Activated naive CD4-positive, alpha-beta T cell treated with anti-CD3 and anti-CD28 coated beads, Interleukin-2, amount 50 U/mL, for 72 hours (primary cell): ENCODE measurements at places on chromosomes 12 and 14.

- DNase-seq = no peak
Observed at GRCh38 chr12:121915841-121916321, 2.5 kb upstream of the CFAP251 start.

DNA sequence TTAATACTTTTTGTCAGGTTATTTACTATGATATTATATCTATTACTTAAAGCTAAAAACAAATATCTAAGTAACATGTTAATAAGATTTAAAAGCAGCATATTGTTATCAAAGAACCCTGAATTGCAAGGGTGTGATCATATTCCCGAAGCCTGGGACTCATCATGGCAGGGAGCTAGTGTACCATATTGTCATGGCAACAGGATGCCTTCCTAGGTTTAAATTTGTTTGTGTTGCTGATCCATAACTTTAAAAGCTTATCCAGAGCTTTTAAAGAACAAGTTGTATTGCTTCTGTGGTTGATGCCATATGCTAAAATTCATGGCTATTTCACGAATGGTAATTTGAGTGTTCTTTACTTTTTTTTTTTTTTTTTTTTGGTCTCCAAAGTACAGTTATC, 500.5 kb downstream of the NAV3 start:
- no peak for DNase-seq

- no peak for DNase-seq
Observed at GRCh38 chr14:20686386-20687143, 2.0 kb upstream of the ANG start.

GRCh38 chr14:87257421-87257820, 735.6 kb downstream of the GALC start:
- no peak for DNase-seq

DNA sequence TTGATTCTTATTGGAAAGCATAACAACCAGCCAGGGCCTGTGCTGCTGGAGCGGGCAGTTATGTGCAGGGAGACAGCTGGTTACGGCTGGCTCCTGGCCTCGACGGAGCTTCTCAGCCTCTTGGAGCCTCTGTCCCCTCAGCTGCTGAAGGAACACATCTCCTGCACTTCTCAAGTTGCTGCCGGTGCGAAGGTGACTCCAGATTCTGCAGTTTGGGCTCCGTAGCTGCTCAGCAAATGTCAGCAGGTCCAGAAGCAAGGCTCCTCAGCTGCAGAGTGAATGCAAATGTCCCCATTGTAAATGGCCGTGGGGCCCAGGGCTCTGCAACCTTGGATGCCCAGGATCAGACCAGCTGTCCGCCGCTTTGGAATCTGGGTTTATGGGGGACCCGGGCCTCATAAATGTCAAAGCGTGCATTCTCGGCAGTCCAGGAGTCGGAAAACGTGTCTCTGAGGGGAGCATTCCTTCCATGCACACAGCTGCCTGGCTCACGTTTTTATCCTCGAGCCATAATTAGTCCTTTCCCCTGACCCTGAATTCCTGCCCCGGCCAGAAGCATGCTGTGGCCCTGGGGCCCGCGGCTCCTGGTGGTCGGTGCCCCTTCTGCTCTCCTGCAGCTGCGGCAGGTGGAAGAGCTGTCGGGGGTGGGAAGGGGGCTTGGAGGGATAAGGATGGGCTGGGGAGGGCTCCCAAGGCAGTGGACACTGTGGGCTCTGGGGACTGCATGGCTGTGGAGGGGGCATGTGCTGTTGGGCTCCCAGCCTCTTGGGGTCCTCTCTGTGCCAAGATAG, 106.0 kb downstream of the KIF26A start:
- DNase-seq = no peak

GRCh38 chr12:51752234-51752889, 96.2 kb downstream of the FIGNL2 start:
- DNase-seq = no peak

- DNase-seq = no peak
Observed at GRCh38 chr12:93767524-93767863, 90.3 kb downstream of the CRADD start.

- no peak for DNase-seq
Observed at GRCh38 chr14:88660056-88660455, 97.2 kb downstream of the ZC3H14 start.

- DNase-seq = no peak
Observed at GRCh38 chr12:117380083-117380482, 18.7 kb upstream of the NOS1 start.

- no peak for DNase-seq
Observed at GRCh38 chr14:56243110-56243509, 124.9 kb downstream of the PELI2 start.
